ENCODE measurements at places on chromosomes 11 and 22.

GRCh38 chr11:117226388-117227385 is 5.2 kb downstream of the PCSK7 start:
- peak; percentile 53 for DNase-seq

GRCh38 chr22:23237841-23238240 is 57.5 kb downstream of the BCR start:
- peak; percentile 49 for DNase-seq

DNA sequence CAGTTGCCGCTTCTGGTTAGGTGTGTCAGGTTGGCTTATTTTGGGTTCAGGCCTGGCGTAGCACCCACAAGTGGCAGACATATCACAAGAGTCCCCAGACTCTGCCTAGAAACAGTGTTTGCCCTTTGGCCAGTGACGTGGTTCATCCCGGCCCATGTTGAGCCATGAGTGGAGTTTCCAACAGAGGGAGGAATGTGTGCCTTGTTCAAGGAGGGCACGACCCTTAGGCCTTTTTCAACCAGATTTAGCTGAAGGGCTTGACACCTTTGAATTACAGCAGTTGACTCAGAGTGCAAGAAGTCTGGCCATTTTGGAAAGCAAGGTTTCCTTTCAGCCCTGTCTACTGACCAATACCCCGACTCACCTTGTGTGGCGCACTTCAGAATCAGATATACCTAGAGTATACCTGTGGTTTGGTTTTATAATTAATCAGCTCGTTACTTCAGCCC is 15.1 kb upstream of the AIFM3 start:
- DNase-seq, result no peak

- no peak for DNase-seq
Observed at GRCh38 chr11:6273188-6273587, 13.6 kb downstream of the CCKBR start.

DNA sequence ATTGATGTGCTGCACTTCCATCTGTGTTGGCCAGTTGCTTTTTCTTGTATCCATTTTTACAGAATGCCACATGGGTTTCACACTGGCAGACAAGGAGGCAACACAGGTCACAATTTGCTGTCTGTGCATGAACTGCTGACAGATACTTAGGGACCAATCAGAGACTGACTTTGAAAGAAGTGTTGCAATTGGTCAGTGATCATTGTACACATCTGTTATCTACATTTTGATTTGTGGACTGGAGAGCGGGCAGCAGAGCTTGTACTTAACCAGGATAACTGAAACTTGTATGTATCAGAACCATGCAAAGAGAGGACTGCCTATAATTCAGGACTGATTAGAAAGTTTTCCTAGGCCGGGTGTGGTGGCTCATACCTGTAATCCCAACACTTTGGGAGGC is 21.8 kb downstream of the PRR5 start:
- no peak for DNase-seq

DNA sequence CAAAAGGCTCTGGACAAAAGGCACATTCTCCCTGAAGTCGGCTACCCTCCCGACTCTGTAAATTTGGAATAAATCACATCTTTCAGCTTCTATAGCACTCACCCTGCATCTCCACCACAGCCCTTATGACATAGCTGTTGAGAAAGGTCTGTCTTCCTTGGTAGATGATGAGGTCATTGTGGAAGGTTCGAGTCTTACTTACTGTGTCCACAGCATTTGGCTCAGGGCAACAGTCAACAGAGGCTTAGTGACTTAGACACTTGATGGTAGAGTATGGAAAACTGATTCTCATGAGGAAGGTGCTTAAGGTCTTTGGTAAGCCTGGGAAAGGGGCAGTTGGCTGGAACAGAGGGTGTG is 45.6 kb downstream of the PTPRJ start:
- no peak for DNase-seq

DNA sequence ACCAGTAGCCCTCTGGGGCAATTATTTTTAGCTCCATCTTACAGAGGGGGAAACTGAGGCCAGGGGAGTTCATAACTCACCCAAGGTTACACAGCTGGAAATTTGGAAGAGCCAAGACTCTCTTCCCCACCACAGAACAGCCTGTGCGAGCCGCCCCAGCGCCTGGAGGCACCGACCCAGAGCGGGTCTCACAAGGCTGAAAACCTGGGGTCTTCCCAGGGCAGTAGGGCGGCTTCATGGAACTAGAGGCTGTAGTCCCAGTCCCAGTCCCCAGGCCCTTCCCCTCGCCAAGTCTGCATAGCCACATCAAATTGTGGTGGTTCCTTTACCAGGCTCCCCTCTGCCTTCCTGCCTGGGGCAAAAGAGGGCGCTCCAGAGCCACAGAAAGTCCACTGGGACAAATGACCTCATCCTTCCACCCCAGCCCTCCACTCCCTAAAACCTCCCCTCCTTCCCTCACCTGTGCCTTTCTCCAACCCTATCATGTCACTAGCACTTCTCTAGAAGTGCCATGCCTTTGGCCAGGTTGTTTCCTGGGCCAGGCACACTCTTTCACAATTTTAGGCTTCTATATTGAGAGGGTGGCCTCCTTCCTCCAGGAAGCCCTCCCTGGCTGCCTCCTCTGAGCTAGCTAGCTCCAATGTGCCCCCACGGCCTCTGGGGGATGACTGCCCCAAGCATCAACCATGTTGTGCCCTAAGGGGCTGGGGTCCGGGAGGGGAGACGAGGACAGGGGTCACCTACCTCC is 15.2 kb upstream of the CDC42EP1 start:
- DNase-seq, result peak; percentile 69

Data from CD4-positive, alpha-beta T cell treated with Interleukin-17A for 4 hours (primary cell).